Glomerular endothelial cell (primary cell): ENCODE measurements at places on chromosomes 13 and 19. TPM values are rescaled to one million over a fixed set of nuclear protein-coding genes. Genes with fewer than 3 reads are reported as not detected.

Gene SLC1A6
- not detected in 2 replicates for total RNA-seq

Gene ABCC4
- 12.9 and 14.7 TPM in 2 replicates for total RNA-seq

Gene LCP1
- 1.4 and 2.3 TPM in 2 replicates for total RNA-seq

Gene LGALS4
- total RNA-seq: 0.47 TPM in 1 of 2 replicates, not detected in the other

Gene SHANK1
- 1.2 and 2.0 TPM in 2 replicates for total RNA-seq

Gene C2CD4C
- total RNA-seq: 0.44 and 0.47 TPM in 2 replicates

Gene DNAJC3
- total RNA-seq: 43.0 and 52.6 TPM in 2 replicates

GRCh38 chr13:105928048-105928447 lies 607.4 kb downstream of the EFNB2 start:
- no peak for DNase-seq

DNA sequence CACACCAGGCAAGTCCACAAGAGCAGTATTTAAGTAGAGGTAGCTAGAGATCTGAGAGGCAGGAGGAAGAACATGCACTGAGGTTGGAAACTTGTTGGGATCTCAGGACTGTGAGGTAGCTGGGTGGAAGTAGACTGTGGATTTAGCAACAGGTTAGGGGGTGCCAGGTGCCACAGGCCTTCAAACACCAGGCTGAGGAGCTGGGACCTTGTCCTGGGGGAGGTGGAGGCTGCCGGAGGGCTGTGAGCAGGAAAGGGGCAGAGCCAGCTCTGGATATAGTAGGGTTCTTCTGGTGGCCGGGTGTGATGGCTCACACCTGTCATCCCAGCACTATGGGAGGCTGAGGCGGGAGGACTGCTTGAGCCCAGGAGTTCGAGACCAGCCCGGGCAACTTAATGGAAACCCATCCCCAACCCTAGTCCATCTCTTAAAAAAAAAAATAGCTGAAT lies 3.1 kb downstream of the FUZ start:
- no peak for DNase-seq

DNA sequence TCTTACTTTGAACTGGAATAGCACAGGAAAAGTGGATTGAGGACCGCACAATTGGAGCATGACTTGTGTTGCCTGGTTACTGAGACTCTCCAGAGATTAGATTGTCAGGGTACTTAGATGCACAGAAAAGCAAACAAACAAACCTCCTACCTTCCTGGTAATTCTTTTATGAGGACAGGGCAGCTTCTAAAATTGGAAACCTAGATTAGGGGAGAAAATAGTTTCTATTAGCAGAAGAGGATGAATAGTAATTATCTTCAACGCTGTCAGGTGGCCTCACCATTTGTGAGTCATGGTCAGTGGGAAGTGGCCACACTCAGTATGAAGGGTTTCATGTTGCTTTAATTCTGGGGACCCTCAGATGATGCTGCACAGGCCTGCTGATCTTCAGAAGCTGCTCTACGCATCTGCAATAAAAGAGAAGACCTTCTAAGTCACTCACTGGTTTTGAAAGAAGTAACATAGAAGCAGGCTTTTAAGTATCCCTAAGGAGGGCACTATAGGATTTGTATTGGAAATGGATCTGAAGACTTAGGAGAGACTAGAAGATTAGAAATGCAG lies 106.8 kb downstream of the LACC1 start:
- DNase-seq: no peak

DNA sequence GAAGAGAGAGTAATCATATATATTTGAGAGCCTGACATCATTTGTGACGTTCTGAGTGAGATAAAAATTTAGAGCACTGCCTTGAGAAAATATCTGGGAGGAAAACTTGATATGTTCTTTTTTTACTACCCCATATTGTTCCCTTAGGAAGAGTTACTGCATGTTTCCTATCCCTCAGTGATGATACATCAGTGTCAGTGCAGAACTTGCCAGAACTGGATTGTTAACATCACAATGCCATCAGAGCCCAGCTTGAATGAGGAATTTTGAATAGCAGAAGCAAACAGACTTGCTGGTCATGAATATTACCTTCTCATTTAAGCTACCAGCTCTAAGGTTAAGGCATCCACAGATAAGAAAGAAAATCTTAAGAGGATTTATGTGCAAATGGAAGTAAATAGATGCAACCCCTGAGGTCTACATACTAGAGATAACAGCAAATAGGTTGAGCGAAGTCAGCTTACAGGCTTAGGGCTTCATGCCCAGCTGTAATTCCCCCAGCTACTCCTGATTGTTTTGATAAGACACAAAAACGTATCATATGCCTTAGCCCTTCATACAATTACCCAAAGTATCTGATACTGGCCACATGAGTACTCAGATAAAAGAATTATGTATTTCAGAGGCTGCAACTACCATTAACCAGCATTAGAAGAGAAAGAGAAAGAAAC lies 313.7 kb upstream of the ATXN8OS start:
- no peak for DNase-seq

DNA sequence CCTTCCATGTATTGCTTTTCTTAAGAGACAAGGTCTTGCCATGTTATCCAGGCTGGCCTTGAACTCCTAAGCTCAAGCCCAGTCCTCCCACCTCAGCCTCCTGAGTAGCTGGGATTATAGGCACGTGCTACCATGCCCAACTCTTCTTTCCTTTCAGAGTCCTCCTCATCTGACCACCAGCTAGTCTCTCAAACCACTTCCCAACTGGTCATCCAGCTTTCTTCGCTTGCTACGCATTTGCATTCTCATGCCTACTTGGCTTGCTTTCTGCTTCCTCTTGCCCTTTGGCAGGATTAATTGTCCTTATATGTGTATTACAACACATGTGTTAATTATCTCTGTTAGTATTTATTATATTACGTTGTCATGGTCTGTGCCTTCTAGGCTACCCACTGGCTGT lies 6.3 kb downstream of the GPR18 start:
- DNase-seq: no peak

DNA sequence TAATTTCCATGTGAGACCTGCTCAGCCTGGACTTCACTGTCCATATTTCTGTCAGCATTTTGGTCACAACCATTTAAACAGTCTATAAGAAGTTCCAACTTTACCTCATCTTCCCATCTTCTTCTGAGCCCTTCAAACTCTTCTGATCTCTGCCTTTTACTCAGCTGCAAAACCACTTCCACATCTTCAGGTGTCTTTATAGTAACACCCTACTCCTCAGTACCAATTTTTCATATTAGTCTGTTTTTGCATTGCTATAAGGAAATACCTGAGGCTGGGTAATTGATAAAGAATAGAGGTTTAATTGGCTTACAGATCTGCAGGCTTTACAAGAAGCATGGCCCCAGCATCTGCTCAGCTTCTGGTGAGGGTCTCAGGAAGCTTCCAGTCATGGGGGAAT lies 1648.9 kb upstream of the SLC10A2 start:
- no peak for DNase-seq

GRCh38 chr19:1387684-1388636 lies 4.3 kb downstream of the NDUFS7 start:
- DNase-seq: no peak

DNA sequence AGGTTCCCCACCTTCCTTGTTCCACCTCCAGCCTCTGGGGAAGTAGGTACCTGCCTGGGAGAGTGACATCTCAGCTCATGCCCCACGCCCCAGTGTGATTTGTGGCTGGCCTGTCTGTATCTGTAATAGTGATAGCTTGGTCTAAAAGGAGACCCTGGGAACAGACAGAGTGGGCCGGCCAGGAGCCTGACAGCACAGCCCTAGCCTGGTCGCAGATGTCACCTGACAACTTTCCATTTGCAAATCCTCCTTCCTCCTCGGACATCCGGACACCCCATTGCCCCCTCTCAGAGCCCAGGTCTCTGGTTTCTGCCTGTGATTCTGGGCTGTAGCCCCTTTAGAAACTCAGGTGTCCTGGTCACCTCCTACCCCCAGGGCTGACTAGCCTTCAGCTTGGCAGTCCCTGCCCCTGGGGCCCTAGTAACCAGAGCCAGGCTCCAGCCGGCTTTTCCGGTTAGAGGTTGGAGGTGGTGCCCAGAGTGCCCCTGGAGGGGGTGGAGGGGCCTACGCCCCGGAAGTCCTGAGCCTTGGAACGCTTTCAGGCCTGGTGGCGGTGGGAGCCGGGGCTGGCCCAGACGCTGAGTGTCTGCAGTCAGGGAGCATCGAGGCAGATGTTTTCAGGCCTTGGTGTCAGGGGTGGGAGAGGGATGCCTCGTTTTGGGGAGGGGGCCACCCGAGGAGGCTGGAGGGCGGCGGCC lies 6.5 kb downstream of the LRRC8E start:
- DNase-seq: no peak

DNA sequence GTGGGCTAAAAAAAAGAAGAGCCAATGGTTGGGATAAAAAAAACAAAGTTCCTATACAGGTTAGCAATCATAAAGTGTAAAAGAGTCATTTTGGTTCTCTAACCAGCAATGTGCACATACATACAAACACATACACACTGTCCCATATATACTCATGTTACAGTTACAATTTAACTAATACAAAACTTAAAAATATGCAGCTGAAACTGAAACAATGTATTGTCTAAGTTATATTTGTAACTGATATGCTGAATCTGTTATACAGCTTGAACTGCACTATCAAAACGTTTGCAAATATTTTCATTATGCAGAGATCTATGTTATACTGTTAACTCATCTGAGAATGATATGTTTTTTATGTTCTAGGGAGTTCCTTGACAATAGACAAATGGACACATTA lies 173.7 kb downstream of the KLF12 start:
- DNase-seq: no peak
